ENCODE measurements at places on chromosomes 11 and 22.

DNA sequence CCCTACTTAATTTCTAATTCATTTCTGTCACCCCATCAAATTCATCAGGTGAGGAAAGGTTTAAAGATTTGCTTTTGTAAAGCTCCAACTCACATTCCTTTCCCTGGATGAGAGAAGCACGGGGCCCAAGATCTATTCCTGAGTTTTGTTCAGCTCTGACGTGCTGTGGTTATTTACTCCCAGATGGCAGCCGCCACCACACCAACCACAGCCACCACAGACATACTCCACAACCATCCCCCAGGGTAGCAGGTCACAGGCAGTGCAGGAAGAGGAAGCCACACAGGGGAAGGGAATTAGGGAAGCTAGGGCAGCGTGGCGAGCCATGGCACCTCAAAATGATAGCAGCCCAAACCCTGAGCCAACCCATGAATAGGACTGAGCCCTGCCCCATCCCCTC lies 63.5 kb upstream of the CSNK2A3 start:
- DNase-seq = peak; percentile 80

DNA sequence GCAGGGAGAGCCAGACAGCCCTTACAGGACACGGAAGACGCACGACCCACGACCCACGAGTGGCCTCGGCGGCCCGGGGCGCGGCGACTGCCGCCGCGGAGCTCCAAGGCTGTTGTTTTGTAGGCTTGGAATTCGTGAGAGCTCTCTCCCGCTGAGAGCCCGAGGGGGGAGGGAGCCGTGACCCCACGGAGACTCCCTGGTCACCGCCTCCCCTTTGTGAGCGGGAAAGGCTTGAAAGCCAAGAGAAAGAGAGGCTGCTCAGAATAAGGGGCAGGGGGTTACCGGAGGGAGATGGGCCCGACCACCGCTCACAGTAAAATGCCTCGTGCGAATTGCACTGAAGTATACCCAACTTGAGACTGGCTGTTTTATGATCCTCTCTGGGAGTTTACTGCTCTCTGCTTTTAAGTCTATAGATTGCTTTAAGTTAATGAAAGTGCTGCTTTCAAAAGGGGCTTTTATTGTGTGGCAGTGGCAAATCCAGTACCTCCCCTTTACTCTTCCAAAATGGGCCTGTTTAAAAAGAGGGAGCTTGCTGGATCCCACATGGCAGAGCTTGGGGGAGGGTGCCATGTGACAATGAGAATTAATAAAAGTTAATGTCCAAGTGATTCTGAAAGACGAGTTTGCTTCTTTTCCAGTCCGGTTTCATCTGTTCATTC lies 2.9 kb downstream of the PKNOX2 start:
- no peak for DNase-seq

- no peak for DNase-seq
These were observed 20.7 kb upstream of the CHORDC1 start for GRCh38 chr11:90243534-90243933.

DNA sequence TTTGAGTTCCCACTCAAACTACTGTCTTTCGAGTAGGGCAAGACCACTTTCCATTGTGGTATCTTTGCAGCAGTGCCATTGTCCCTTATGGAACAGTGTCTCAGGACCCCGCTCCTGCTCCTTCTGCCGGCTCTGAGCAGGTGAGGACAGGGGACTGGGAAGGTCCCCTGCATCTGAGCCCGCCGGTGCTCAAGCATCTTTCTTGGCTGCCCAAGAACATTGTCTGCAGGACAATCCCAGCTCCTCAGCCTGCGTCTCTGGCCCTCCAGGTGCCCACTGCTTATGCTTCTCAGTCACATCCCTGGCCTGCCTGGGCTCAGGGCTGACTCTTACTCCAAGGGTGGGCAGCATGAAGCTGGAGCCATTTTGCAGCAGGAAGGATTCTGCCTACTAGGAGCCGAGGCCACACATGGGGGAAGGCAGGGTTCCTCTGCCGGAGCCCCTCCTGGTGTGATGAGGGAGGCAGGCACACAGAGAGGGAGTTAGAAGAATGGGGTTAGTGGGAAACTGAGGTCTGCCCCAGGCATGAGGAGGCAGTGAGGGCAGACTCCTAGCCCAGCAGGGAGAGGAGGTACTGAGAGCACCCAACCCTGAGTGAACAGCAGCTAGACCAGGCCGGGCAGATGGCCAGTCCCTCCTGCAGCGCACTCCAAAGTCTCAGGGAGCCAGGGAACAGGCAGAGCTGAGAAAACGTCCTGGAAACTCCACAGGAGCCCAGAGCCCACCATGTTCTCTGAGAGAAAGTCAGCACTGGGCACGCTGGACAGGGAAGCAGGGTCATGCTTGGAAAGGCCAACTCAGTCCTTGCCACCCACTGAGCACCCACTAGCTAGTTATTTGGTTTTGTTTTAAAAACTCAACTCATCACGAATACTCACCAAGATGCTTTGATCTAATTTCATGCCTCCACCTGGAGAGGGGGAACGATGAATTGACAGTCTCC lies 7.5 kb upstream of the PPARA start:
- DNase-seq = no peak

DNA sequence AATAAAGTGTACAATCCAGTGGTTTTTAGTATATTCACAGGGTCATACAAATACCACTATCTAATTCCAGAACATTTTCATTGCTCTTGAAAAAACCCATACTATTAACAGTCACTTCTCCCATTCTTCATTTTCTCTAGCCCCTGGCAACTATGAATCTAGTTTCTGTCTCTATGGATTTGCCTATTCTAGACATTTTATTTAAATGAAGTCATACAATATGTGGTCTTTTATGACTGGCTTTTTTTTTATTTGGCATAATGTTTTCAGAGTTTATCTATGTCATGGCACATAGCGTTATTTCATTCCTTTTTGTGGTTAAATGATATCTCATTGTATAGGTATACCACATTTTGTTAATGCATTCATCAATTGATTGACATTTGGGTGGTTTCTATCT lies 59.4 kb downstream of the KDM2A start:
- DNase-seq = no peak

DNA sequence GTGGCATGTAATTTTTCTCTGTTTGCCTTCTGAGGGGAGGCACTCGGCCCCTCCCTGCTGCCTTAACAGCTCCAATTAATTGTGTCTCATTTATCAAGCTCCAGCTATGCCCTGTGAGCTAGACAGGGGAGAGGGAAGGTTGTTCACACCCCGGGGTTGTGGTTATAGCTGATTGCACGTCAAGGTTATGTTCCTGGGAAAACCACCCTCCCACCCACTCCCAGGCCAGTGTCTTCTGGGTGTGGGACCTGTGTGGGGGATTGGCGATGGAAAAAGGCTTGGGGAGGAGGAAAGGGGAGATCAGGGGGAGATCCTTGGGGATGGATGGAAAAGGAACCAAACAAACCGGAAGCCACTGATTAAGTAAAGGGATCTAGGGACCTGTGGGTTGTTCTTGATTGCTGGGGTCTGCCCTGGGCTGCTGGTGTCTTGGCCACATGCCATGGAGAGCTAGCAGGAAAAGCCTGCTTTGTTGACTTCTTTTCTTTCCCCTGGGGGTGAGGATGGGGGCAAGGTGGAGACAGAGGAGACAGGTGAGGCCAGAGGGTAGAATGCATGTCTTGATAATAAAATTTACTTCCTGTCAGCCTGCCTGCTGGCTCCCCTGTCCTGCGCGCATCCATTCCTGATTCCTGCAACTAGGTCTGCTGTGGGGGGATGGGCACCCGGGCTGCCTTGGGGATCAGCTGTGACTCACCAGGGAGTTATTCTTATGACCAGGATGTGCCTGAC lies 13.5 kb upstream of the SORL1-AS1 start:
- no peak for DNase-seq

DNA sequence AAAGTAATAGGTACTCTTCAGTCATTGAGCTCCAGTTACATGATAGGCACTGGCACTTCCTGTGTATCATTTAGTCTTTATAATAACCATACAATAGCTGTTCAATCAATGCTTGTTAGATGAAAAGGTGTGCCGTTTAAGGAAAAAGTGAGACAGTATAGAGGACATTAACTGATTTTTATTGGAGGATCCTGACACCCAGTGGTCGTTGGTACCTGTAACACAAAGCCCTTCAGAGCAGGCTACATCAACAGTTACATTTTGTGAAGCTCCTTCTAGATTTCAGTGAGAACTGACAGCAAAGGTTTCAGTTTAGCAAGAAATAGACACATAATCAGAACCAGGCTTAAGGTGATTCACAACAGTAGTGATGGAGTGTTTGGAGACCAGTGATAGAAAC lies 44.2 kb downstream of the CCDC81 start:
- no peak for DNase-seq

GRCh38 chr22:17672417-17672991 lies 33.9 kb downstream of the BCL2L13 start:
- no peak for DNase-seq

DNA sequence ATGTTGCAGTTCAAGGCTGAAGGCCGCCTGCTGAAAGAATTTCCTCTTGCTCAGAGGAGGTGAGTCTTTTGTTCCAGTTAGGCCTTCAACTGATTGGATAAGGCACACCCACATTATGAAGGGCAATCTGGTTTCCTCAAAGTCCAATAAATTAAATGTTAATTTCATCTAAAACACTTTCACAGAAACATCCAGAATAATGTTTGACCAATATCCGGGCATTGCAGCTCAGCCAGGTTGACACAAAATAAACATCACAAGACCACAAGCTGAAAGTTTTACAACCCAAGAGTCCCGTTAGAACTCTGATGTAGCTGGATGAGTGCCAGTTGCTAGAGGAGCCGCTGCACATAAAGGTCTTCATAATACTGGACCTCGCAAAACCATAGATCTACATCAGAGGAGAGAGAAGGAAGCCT lies 64.9 kb upstream of the EED start:
- no peak for DNase-seq

DNA sequence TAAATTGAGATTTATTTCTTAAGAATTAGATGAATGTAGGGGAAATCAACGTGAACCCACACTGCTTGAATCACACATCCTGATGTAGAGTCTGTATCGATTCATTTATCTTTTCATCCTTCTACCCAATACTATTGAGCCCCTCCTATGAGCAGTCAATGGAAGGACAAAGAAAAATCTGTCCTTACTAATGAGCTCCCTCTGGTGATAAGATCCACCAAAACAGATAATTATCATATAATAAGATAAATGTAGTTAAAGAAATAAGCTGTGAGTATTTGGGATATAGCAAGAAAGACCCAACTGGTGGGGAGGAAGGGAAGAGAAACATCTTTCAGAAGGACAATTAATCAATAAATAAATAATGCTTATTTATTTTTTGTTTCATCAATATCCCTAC lies 385.1 kb upstream of the CCDC90B start:
- no peak for DNase-seq

- no peak for DNase-seq
These were observed 6.6 kb downstream of the OR51M1 start for GRCh38 chr11:5390210-5390609.

- no peak for DNase-seq
These were observed 13.1 kb upstream of the SERPING1 start for GRCh38 chr11:57584341-57584740.

DNA sequence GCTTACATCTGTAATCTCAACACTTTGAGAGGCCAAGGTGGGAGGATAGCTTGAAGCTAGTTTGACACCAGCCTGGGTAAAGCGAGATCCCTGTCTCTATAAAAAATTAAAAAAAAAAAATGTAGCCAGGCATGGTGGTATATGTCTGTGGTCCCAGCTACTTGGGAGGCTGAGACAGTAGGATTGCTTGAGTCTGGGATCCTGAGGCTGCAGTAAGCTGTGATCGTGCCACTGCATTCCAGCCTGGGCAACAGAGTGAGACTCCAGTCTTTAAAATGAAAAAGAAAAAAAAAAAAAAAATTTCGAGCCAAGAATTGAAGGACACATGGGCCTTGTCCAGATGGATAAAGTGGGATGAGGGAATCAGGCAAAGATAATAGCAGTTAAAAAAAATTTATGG lies 62.5 kb downstream of the MTMR3 start:
- DNase-seq = no peak

GRCh38 chr11:132632641-132633124 lies 899.6 kb downstream of the OPCML start:
- peak; percentile 99 for DNase-seq

GRCh38 chr22:28394513-28395110 lies 285.0 kb downstream of the TTC28 start:
- DNase-seq = no peak

GRCh38 chr11:110897035-110897434 lies 184.8 kb upstream of the ARHGAP20 start:
- DNase-seq = no peak

DNA sequence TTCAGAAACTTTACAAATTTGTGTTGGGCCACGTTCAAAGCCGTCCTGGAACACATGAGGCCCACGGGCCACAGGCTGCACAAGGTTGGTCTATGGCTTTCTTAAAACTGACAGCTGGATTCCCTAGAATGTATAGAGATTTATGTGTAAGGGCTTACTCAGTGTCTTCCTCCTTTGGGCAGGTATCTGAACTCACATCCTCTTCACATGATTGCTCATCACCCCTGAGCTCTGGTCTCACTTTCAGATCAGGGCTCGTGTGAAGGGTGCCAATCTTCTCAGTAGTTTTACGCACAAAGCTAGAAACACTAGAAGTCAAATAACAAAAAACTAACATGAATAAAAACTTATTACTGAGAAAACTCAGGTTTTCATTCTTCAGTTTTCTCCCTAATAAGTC lies 27.1 kb downstream of the HPS5 start:
- DNase-seq = no peak

Measured in CMK (cell line).